ENCODE measurements at places on chromosomes 2 and 18. TPM values are rescaled to one million over a fixed set of nuclear protein-coding genes. Genes with fewer than 3 reads are reported as not detected.

Gene RUFY4
- total RNA-seq = not detected

Gene RESP18
- total RNA-seq = not detected

GRCh38 chr2:12948961-12949353, 232.2 kb downstream of the TRIB2 start:
- DNase-seq = no peak

Gene ST6GAL2
- 8.3 TPM for total RNA-seq

- DNase-seq = no peak
Measured at GRCh38 chr2:108236676-108237335, 3.0 kb upstream of the SULT1C3 start.

GRCh38 chr2:200338692-200339091, 32.2 kb downstream of the SPATS2L start:
- DNase-seq = no peak

Gene ARHGAP28
- total RNA-seq = 117 TPM

Gene ANKRD62
- total RNA-seq = not detected

DNA sequence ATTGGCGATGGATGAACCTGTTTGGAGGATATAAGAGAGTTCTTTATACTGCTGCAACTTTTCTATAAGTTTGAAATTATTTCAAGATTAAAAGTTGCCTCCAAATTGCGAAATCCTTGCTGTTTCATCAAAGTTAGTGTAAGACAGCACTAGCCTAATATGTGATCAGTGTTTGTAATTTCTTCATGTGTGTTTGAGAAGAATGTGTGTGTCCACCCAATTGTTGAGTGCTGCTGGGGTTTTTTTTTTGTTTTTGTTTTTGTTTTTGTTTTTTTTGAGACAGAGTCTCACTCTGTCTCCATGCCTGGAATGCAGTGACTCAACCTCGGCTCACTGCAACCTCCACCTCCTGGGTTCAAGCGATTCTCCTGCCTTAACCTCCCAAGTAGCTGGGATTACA, 33.4 kb downstream of the CDK15 start:
- no peak for DNase-seq

- peak; percentile 47 for DNase-seq
Measured at GRCh38 chr2:85437488-85438200, 19.1 kb downstream of the SH2D6 start.

GRCh38 chr2:101114268-101114783, 36.9 kb downstream of the TBC1D8 start:
- no peak for DNase-seq

Gene TGFBRAP1
- total RNA-seq = 20.0 TPM

Gene LOXL3
- 23.4 TPM for total RNA-seq

Data from progenitor cell of endocrine pancreas (in vitro differentiated cells).